Gastrocnemius medialis (tissue), 4 donors: ENCODE measurements at places on chromosomes 1 and 21. TPM values are rescaled to one million over a fixed set of nuclear protein-coding genes. Genes with fewer than 3 reads are reported as not detected.

The SLFNL1 gene
- 0.31 TPM for total RNA-seq

The PLEKHM2 gene
- 170 TPM for total RNA-seq

The SH2D2A gene
- not detected for total RNA-seq

The MTF2 gene
- total RNA-seq: 5.9 TPM

- DNase-seq: no peak
Measured at GRCh38 chr1:159848326-159848725, 14.1 kb downstream of the VSIG8 start.

DNA sequence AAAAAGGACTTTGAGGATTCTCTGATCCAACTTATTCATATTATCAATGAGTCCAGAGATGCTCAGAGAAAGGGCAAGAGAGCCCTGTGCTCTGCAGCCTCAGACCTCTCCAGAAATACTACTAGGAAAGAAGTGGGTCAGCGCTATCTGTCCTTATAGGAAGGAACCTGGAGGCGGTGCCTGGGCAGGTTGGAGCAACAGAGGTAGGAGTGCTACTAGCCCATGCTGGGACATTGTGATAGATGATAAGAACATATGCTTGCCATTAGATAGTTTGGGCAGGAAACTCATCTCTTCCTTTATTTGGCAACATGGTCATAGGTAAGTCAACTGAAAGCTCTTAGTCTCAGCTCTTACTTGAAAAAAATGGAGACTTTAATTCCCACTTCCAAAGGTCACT is 133.7 kb upstream of the COA6 start:
- no peak for DNase-seq

GRCh38 chr1:31122101-31122735 is 56.7 kb upstream of the PUM1 start:
- DNase-seq: no peak

- DNase-seq: peak; percentile 48
Measured at GRCh38 chr1:227947676-227948492, at the start of gene WNT9A. Gene WNT9A (minus strand): TSS chr1:227947932. CDS start chr1:227947887, 45 bp downstream.

- no peak for DNase-seq
Measured at GRCh38 chr1:19208710-19209438, 1.2 kb downstream of the UBR4 start.

DNA sequence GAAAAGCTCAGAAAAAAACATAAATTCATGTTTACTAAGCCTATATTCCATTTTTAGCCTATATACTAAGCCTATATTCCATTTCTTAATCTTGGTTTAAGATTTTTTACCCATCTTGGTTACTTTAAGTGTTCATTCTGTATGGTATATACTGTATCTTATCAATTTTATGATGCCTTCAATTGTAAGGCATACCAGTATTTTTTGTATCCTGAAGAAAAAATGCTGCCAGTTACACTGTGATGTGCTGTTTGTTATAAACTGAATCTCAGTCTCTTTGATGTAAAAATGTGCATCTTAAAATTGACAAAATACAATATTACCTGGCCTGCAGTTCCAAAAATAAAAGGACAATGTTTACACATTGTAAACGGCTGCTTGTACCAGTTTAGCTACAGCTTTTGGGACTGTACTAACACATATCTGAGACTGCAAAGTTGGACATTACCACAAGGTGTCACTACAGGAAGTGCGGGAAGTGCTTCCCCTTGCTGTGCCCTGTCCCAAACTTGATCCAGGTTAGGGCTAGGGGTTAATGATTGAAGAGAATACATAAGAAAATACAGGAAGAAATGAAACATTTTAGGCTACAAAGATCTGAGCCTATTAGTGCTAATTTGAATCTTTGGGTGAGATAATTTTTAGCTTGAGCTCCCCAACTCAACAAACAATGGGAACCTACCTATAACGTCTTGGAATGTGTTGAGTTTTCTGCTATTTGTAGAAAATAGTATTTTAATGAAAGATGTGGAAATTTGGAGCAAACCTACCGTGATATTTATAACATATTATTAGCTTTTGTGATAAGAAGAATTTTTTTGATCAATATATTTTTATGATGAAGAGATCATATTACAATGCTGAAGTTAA is 108.9 kb downstream of the LBR start:
- DNase-seq: no peak

DNA sequence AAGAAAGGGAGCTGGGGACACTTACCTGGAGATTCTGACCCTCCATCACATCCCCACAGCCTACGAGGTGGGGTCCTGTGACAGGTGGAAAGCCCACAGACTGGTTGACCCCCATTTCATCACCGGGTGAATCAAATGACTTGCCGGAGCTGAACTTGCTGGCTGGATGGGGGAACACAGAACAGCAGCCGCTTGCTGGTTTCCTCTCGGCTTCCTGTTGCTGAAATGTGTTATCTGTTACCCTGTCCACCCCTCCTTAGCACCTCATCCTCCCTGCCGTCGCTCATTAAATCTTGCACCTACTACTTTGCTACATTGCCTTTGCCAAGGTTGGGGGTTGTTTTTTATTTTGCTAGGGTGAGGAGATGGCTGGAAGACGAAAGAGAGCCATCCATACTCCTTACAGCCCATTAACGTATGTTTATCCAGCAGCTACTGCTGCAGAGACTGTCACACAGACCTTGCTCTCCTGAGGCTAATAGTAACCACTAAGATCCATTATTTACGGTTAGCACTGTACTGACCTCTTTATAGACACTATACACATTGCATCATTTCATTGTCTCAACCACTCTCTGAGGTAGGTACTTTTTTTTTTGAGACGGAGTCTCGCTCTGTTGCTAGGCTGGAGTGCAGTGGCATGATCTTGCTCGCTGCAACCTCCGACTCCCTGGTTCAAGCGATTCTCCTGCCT is 7.0 kb downstream of the PAFAH2 start:
- no peak for DNase-seq

DNA sequence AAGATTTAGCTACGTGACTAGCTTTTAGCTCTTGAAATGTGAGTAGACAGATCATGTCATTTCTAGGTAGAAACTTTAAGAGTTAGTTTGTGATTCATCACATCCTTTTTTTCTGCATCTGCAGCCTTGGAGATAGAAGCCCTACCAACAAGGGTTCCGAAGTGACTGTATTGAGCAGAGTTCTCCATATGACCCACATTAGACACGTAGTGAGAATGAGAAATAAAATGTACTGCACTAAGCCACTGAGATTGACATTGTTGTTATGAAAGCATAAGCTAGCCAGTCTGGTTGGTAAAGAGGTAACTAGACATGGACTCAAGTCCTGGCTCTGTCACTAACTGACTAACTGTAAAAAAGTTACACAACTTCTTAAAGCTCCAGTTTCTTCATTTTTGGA is 296.1 kb downstream of the PDE4B start:
- no peak for DNase-seq

GRCh38 chr1:229433364-229434004 is 410 bp downstream of the ACTA1 start:
- no peak for DNase-seq

- DNase-seq: no peak
Measured at GRCh38 chr1:52725903-52726264, 369 bp upstream of the ZYG11B start.

DNA sequence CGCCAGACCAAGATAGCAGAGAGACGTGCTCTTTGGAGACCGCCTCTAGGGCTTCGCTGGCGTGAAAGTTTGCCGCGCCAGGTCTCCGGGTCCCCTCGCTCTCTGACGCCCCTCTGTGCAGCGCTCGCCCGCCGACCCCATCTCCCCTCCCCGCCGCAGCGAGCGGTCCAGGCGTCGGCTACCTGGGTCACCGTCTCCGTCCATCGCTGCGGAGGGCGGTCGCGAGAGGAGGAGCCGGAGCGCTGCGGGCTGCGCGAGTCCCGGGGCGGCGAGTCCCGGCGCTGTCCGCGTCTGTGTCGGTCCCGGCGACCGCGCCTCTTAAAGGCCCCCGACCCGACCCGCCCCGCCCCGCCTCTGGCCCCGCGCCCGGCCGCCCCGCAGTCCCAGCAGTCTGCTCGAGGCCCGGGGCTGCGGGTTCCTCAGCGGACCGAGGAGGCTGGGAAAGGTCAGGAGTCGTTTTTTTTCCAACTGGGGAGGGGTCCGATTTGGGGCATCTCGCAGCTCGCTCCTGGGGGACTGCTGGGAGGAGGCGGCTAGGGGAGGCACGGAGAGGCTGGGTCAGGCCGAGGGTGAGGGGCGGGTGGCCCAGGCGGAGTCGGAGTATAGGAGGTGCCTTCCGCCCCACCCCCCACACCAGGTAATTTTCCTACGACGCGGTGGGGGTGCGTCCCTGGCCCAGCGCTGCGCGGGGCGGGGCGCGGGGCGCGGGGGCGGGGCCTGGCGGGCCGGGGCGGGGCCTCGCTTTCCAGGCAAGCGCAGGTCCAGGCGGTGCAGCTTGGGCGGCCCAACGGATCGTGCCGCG is at the start of the genes FBXO2 and FBXO44:
Gene FBXO2, minus strand, starts transcription at position 293 of the 802 bp plus-strand sequence. Its CDS starts 89 bp downstream, at position 204.
Gene FBXO44, plus strand, starts transcription at position 741 of the 802 bp plus-strand sequence. CDS start 959 bp downstream, outside the sequence.
- DNase-seq: peak; percentile 56

GRCh38 chr1:19437891-19438294 is 47.4 kb downstream of the CAPZB start:
- DNase-seq: peak; percentile 46

DNA sequence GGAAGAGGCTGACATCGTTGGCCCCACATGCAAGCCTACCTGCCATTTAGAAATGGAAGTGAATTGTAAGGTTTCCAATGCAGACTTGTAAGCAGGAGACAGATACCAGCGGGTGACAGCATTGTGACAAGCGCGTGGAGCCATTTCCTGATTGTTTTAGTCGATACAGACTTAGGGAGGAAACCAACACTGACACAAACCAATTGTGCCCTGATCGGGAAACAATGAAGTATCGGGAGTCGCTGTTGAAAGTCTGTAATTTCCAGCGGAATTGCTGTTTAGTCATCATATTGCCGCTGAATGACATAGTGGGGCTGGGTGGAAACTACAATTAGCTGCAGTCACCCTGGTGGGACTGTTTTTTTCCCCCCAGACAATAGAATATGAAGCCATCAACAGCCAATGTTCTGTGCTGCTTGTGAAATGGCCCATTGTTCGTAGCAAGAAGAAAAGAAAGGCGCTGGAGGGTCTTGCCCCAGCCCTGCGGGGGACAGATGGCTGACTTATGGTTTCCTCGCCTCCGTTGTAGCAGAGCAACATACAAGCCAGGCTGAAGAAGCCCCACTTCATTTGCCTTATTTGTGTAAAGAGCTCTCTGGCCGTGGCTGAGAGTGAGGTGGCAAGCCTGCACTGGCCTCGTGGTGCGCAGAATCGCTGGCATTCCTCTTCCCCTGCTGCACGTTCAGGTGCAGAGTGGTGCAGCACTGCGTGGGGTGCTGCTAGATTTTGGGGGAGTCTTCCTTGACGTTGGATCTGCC is 462.7 kb downstream of the CAMTA1 start:
- no peak for DNase-seq

DNA sequence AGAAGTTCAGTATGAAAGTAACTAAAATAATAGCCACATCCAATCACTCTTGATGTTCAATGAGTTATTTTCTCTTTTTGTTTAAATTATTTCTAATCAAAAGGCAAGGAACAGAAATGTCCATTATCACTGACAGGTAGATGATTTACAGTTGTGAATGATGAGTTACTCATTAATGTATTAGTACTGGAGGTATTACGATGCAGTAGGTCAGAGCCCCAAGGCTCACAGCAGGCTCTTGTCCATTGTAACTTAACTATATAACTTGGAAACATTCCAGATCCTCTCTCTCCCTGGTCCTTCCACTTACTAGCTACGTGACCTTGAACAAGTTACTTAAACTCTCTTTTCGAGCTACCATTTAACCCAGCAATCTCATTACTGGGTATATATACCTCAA is 39.5 kb downstream of the CRB1 start:
- no peak for DNase-seq
